Stimulated activated CD4-positive, alpha-beta T cell treated with anti-CD3 and anti-CD28 coated beads, Interleukin-4, amount 100 ng/mL, for 24 hours (primary cell): ENCODE measurements at places on chromosomes 1 and 21.
A peak's percentile ranks its signal among the peaks of the same experiment; 100 is the strongest.

DNA sequence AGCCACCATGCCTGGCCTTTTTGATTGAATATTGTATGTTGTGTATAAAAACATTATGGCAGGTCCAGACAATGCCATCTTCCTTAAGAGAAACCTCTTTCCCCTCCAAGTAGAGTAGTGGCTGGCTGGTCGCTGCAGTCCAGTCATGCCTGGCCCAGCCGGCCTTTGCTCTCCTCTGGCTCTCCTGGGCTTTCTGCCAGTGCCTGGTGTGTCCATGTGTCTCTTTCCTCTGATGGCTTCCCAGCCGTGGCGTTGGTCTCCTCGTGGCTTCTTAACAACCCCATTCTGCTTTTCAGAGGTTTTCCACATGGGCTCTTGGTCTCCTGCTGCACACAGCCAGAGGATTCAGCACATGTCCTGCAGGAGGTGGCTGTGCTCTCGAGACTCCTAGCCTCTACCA is 58.7 kb downstream of the DIP2A start:
- DNase-seq, result no peak

- no peak for DNase-seq
Measured at GRCh38 chr1:185412385-185413087, 95.5 kb upstream of the IVNS1ABP start.

- no peak for DNase-seq
Measured at GRCh38 chr1:110690709-110691365, 16.1 kb upstream of the KCNA3 start.

DNA sequence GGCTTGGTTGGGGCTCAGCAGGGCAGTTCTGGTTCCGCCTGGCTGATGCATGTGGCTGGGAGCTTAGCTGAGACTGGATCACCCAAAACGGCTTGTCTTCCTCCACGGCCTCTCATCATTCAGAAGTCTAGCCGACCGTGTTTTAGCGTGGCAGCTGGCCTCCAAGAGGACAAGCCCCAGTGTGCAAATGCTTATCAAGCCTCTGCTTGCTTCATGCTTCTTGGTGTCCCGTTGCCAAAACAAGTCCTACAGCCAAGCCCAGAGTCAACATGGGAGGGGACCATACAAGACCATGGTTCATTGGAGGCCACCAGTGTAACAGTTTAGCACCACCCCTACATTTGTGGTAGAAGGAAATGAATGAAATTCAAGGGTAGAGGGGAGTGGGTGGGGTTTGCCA is 10.5 kb upstream of the KDF1 start:
- no peak for DNase-seq

- DNase-seq, result no peak
Measured at GRCh38 chr1:181126871-181127587, 38.5 kb downstream of the IER5 start.

- DNase-seq, result no peak
Measured at GRCh38 chr21:36806103-36806502, 107.2 kb downstream of the SIM2 start.

DNA sequence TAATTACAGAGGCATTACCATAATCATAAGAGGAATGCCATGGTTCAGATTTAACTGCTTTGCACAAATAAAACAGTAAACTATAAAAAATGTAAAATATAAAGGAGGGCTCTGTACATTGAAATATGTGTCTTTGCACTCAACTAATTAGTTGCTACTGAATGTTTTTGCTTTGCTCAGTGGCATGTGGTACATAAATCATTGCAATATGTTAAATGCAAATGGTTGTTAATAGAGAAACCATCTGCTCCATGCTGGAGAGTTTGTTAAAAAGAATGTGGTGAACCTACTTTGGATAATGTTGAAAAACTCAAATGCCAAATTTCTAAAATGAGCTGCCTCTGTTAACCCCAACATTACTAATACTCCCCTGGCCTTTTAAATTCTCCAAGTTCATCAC is 201.5 kb downstream of the NTNG1 start:
- DNase-seq, result no peak

DNA sequence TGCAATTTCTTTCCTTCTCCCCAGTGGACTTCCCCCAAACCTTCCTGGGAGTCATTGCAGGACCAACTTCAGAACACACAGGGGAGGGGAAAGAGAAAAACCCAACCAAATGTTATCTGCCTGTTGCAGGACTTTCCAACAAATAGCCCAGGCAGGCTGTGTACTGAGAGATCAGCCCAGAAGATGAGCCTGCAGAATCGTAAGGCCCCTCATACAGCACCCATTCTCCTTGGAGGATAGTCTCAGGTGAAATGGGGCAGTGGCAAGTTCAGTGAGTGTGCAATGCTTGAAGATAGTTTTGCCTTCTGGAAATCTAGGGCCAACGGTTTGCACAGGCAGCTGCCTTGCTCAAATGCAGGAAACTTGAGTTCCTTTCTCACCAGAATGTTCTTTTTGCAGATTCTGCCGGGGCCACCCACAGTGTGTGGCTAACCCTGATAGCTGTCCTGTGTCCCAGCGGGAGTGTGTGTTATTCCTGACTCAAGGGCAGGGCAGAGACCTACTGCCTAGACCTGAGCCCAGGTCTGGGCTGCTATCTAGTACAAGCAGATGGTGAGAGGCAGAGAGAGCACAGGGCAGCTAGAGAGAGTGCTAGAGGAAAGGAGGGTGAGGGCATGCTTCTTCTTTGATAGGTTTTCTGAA is 48.8 kb downstream of the GADD45A start:
- no peak for DNase-seq

- DNase-seq, result no peak
Measured at GRCh38 chr1:15680561-15681348, 3.4 kb upstream of the PLEKHM2 start.

- no peak for DNase-seq
Measured at GRCh38 chr21:43976661-43977060, 35.4 kb upstream of the TRAPPC10 start.

DNA sequence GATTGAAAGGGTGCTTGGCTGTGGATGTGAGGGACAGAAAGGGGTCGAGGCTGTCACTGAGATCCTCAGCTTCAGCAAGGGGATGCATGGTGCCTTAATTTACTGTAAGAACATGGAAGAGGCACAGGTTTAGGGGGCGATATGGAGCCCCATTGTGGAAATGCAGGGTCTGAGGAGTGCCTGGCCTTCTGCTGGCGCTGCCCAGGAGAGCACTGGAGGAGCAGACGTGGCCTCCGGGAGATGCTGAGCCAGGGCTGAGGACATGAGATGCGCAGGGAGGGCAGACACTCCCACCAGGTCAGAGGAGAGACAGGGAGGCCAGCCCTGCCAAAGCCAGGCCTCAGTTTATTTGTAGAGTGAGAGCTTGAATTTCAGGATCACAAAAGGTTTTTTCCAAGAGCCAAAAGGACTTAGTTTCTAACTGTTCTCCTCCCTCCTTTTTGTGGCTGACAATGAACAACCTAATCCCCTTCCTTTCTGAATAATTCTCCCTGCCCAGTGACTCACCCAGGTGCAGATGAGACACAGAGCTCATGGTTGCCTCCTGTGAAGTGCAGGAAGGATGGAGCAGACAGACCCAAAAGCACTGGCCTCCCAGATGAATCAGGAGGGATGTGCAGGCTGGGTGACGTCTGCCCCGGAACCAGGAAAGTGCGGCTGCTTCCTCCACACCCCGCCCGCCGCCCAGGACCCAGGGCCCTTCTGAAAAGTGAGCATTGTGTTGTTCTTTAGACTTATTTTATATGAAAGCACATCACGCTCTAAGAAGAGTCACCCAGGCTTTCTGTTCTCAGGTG is 73.0 kb upstream of the TMPRSS2 start:
- no peak for DNase-seq

DNA sequence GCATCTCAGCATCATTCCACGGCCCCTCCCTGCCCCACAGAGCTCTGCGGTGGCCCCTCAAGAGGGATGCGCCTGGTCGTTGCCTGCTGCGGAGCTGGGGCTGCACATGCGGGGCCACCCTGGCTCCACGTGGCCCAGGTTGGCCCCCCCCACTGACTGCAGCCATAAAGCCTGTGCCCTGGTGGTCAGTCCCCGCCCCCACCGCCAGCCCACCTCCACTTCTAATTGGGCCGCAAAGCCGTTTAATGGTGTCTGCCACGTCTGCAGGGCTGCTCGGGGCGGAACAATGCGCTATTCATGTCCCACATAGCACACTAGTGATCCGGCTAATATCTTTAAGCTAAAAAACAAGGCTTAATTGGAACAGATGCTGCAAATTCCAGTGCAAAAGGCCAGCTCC is 33.5 kb upstream of the ACTRT2 start:
- DNase-seq, result no peak

DNA sequence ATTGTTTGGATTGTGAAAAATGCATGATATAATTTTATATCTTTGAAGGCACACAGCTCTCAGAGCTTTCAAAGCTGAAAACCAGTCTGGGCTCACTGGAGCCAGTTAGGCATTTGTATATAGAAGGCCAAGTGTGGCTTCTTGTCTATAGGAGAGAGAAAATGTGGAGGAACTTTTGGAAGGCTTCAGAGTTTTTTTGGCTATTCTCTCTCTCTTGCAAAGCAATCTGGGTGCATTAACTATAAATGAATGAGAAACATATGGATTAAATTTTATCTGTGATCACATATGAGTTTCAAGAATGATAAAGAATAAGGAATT is 216.7 kb upstream of the HOOK1 start:
- DNase-seq, result no peak

GRCh38 chr1:183319606-183320005 is 98.6 kb downstream of the NMNAT2 start:
- no peak for DNase-seq

DNA sequence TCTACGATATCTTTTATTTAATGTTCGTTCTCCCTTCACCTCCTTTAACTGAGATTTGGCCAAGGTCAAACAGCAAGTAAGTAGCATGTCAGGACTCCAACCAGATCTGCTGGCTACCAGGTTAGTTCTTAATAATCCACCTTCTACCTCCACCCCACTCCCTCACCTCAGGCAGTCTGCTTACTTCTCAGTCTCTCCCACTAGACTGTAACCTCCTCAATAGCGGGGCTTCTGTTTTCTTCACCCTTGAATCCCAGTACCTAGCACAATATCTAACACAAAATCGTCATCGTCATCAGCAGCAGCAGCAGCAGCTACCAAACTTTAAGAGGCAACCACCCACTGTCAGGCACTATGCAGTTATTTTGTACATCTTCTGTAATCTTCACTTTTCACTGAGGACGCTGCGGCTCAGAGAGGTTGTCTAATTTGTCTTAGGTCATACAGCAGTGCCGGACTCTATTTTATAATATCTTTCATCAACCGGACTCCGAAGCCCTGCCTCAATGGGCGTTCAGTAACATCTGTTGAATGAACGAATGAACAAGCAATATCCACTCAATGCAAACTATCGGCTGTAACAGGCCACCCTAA is 859 bp upstream of the MAGI3 start:
- no peak for DNase-seq

DNA sequence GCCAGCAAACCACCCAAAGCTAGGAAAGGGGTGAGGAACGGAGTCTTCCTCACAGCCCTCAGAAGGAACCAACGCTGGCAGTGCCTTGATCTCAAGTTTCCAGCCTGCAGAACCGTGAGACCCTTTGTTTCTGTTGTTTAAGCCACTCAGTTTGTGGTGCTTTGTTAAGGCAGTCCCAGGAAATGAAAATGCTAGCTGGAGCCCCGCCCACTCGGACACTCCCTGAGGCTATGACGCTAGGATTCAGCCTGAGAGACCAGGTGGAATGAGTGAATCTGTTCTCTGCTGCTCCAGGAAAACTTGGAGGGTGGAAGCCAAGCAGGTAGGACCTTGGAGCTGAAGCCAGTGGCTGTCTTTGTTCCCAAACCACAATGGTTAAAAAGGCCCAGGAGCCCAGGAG is 196.5 kb upstream of the POU3F1 start:
- DNase-seq, result no peak

GRCh38 chr21:17370263-17370662 is 142.6 kb upstream of the CXADR start:
- no peak for DNase-seq

DNA sequence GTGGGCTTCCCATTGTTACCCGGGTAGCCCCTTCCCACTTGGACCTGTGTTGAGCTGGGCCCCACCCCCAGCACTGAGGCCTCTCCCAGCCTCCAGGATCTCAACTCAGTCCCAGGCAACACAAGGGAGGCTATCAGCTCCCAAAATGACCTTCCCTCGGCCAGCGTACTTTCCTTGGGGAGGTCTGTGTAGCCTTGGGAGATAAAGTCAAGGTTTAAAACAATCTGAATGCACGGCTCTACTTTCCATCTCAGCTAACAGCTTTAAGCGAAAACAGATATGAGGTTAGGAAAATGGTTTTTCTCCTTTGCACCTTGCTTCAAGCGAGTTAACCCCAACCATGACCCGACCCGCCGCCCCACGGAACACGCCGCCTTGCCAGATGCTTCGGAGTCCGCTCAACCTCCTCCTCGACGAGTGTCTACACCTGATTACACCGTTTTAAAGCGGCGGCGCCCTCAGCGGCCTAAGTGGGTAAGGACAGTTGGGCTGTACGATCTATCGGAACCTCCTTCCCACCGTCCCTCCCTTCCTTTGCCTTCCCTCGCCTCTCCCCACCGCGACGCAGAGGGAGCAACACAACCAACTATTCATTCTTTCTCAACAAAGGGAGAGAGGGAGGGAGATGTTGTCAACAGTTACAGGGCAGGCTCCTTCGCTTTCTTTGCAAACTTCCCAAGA is 1.1 kb downstream of the BCAR3 start:
- DNase-seq, result peak; percentile 44

DNA sequence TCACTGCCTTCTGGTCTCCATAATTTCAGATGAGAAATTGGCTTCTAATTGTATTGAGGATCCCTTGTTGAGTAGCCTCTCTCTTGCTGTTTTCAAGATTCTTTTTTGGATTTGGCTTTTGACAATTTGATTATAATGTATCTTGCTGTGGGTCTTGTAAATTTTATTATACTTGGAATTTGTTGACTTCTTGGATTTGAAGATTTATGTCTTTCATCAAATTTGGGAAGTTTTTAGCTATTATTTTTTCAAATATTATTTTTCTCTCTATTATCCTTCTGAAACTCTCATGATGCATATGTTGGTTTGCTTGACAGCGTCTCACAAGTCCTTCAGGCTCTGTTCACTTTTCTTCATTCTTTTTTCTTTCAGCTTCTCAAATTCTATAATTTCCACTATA is 126.1 kb downstream of the C1orf94 start:
- no peak for DNase-seq

DNA sequence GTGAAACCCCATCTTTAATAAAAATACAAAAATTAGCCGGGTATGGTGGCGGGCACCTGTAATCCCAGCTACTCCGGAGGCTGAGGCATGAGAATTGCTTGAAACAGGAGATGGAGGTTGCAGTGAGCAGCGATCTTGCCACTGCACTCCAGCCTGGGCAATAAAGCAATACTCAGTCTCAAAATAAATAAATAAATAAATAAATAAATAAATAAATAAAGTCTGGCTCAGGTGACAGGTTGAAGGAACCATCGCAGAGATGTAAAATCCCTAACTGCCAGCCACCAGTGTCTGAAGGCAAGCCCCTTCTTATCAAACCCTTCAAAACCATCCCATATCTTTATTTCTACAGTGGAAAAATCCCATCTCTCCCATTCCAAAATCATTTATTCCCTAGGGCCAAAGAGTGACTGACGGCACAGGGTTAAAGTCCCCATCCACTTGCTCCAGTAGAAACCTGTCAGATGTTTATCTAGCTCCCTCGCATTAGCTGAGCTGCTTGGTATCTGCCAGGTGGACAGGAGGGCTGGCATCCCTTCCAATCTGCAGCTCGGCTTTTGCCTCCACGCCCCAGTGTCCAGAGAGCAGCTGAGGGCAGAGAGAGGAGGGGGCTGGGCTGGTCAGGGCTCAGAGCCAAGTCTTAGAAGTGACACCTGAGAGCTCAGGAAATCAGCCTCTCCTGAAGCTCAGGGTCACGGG is 5.0 kb downstream of the CSRP1 start:
- DNase-seq, result no peak

GRCh38 chr1:232686346-232686745 is 56.4 kb upstream of the SIPA1L2 start:
- DNase-seq, result no peak

- DNase-seq, result no peak
Measured at GRCh38 chr1:236808564-236809130, 13.6 kb downstream of the MTR start.
